ENCODE measurements at places on chromosomes 16 and 17.
A peak's percentile ranks its signal among the peaks of the same experiment; 100 is the strongest.

- no peak for DNase-seq
Observed at GRCh38 chr17:66549731-66550207, 247.4 kb downstream of the PRKCA start.

- peak; percentile 89 for DNase-seq
Observed at GRCh38 chr17:2592971-2593820, at the start of gene PAFAH1B1. PAFAH1B1 (plus strand) TSS chr17:2593654; CDS start chr17:2638289, 44,635 bp downstream.

DNA sequence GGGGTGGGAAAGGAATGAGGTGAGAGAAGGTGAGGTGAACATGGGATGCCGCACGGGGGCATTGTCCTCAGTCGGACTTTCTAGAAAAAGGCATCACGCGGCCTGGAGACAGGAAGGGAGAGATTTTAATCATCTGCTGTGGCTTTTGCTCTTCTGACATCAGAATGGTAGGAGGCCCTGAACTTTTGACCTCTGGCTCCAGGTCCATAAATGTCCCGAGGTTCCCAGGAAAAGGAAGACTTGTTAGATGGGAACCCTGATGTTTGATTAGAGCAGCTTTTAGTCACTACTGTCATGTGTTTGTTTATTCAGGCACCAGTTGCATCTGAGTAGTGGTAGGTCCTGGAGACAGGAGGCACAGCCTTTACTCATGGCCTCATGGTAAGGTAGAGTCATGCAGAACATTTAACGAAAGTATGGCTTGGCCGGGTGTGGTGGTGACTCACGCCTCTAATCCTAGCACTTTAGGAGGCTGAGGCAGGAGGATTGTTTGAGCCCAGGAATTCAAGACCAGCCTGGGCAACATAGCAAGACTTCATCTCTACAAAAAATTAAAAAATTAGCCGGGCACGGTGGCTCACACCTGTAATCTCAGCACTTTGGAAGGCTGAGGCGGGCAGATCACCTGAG is 203.1 kb downstream of the MSI2 start:
- DNase-seq = no peak

DNA sequence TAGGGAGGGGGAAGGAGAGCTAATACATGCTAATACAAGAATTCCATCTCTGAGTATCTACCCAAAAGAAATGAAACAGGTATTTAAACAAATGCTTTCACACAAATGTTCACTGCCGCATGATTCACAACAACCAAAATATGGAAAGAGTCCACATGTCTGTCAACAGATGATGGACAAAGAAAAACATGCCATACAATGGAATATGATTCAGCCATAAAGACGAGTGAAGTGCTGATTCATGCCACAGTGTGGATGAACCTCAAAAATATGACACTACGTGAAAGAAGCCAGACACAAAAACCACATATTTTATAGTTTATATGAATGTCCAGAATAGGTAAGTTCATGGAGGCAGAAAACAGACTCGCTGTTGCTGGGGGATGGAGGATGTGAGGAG is 321.4 kb downstream of the FOXL1 start:
- DNase-seq = no peak

DNA sequence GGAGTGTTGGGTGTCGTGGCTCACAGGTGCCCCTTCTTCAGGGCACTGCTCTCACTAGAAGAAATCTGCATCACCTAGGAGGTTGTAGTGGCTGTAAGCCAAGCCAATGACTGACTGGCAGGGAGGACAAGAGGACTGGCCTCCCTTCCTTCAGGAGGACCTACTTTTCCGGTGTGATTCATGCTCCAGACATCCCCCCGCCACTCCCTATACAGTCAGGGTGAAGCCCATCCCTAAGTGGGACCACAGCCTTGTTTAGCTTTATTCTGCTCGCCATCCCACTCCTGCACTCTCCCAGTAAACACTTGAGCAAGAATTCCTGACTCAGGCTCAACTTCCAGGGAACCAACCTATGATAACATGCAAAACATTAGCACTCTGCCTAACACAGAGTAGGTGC is 67.0 kb downstream of the PLCG2 start:
- DNase-seq = no peak

Data from DMS79 treated with DMSO at 0.1 percent for 48 hours (cell line).